Naive thymus-derived CD8-positive, alpha-beta T cell (primary cell): ENCODE measurements at places on chromosomes 16 and 17. TPM values are rescaled to one million over a fixed set of nuclear protein-coding genes. Genes with fewer than 3 reads are reported as not detected.

- peak within 1 kb of the TSS; percentile 96 for H3K4me3 ChIP-seq
- peak within 1 kb of the TSS; percentile 98 for H3K27ac ChIP-seq
- H3K4me1 ChIP-seq: peaks cover 53% of the 10 kb centered on the region
- peak; percentile 40 for DNase-seq
- H3K36me3 ChIP-seq: peaks cover 5% of the 10 kb centered on the region
Measured at GRCh38 chr16:17470908-17471718, at the start of gene XYLT1. XYLT1 (minus strand) TSS chr16:17470960; CDS start chr16:17470796, 164 bp downstream.

SCGB1C2 gene
- total RNA-seq: not detected

PLA2G10 gene
- total RNA-seq: not detected

MT1M gene
- not detected for total RNA-seq

VASN gene
- total RNA-seq: 0.30 TPM

SLC5A10 gene
- not detected for total RNA-seq
